ENCODE measurements at places on chromosomes 7 and 10.

DNA sequence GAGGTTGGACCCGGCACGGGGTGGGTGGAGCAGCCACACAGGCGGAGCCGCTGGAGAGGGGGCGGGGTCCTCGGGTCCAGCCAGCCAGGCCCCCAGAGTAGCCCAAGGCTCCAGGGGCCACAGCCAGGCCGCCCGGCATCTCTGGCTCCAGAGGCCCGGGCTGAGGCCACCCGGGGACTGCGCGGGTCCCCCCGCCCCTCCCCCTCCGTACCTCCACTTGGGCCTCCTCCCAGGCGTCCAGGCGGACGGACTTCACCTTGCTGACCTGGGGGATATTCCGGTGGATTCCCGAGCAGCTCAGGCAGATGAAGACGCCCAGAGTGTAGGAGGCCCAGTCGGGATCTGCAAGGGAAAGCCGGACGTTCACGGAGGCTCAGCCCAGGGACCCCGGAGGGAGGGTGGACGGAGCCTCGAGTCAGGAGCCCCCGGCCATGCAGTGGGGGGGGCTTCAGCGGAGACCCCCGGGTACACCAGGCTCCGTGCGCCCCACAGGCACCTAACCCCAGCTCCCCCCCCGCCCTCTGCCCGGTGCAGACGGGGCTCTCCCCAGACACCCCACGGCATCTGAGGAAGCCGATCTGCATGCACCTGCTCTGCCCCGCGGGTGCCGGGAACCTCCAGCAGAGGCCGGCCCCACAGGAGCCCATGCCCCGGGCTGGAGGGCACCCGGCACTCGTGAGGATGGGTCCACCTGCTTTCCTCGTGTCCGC is 19.2 kb downstream of the ADAP1 start:
- no peak for DNase-seq

DNA sequence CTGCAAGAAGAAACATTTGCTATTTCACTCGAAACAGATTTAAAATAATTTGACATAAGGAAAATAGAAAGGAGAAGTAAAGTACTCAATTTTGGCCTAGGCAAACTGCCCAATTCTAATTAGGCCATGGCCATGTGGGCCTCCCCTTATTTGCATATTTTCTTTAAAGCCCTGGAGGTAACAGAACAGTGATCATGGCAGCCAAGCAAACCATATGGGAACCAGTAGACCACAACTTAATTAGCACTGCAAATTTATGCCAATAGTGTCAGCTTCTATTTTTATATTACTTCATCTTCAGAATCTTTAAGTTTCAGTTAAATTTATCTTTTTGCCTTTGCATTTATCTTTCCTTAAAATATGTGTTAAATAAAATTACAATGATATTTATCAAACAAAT is 63.3 kb upstream of the THSD7A start:
- DNase-seq, result no peak

- no peak for DNase-seq
Measured at GRCh38 chr10:95544783-95545500, 16.2 kb downstream of the SORBS1 start.

DNA sequence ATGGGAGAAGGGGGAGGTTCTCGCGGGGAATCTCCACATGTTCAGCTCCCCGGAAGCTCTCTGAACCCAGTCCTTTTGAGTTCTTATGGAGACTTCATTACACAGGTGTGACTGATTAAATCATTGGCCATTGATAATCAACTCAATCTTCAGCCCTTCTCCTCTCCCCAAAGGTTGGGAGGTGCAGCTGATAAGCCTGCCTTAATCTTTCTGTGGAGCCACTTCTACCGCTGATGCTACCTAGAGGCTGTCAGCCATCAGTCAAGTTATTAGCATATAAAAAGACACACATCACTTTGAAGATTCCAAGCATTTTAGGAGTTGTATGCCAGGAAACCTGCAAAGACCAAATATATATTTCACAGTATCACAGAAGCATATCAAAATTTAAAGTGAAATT is 91.7 kb downstream of the MARCHF5 start:
- no peak for DNase-seq

DNA sequence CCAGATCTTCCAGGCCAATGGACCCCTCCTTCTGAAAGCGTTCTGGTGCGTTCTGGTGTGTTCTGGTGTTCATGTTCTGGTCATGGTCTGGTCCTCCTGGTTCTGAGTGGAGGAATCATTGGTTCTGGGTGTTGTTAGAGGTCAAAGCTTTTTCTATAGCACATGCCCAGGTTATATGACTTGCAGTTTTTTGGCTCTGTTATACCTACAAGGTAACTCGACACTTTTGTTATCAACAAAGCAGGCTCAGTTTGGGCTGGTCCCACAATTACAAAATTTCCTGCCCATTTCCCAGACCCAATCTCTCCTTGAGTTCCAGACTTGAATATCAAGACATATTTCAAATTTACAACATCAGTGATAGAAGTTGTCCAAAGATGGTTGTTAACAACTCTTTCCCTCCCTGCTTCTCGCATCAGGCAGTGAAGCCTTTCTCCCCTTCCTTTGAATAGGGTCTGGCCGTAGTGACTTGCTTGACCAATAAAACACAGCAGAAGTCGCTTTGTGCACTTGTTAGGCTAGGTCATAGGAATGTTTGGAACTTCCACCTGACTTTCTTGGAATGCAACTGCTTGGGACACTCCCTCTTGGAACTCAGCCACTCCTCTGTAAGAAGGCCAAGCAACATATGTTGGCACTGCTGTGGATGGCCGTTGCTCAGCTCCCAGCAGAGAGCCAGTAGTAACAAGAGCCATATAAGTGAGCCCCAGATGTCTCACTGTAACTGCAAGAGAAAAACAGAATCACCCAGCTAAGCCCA is 83.1 kb upstream of the STEAP1B start:
- no peak for DNase-seq

- DNase-seq, result no peak
Measured at GRCh38 chr7:140631021-140631420, 9.6 kb downstream of the DENND2A start.

GRCh38 chr10:27446091-27446918 is 57.8 kb upstream of the RAB18 start:
- no peak for DNase-seq

- DNase-seq, result no peak
Measured at GRCh38 chr10:61989995-61990760, 88.7 kb downstream of the ARID5B start.

GRCh38 chr10:99619090-99619800 is 994 bp downstream of the SLC25A28 start:
- no peak for DNase-seq

- DNase-seq, result no peak
Measured at GRCh38 chr7:106895246-106895864, 30.3 kb downstream of the PIK3CG start.

DNA sequence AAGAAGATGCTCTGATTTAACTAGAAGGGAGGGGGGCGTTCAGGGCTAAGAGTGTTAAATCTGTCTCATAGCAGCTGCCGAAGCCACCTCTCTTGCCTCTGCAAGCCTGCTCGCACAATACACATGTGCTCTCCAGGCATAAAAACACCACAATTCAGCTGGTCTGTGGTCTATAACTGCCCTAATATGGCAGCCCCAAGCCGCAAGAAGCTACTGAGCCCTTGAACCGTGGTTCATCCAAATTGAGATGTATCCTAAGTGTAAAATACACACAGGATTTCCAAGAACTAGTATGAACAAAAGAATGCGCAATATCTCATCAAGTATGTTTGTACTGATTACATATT is 70.8 kb upstream of the FGFR2 start:
- no peak for DNase-seq

- DNase-seq, result no peak
Measured at GRCh38 chr7:4079956-4080355, 602.1 kb upstream of the FOXK1 start.

- no peak for DNase-seq
Measured at GRCh38 chr10:45339894-45340293, 24.5 kb upstream of the OR13A1 start.

GRCh38 chr7:28573651-28574301 is 161.5 kb downstream of the CREB5 start:
- DNase-seq, result no peak

DNA sequence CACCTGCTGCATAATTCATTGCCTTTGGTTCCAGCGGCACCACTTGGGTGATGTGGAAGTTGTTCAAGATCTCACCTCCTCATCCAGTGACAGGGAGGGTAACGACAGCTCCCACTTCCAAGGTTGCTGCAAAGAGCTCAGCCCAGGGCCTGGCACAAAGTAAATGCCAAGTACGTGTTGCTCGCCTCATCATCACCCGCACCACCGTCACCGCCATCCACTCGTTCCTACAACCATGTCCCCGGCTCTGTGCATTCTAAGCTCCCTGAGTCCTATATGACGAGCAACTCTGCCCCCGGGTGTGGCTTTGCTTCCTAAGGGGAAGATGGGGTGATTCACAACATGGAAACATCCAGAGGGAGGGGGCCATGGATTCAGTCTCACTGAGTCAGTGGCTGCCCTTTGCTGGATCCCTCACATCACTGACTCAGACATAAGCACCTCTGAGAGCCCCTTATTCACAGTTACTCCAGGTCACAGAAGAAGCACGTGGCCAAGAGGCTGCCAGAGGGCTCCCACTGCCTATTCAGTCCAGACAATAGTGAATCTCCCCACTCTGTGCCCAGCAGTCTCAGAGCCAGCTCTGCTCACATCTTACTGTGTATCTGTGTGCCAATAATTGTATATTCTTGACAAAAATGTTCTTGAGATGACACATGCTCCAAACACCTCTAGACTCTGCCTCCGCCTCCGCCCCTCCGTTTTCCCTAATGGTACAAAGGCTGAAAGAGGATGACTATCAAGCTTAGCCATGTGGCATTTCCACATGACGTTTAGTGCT is 159.1 kb downstream of the GFRA1 start:
- DNase-seq, result no peak

DNA sequence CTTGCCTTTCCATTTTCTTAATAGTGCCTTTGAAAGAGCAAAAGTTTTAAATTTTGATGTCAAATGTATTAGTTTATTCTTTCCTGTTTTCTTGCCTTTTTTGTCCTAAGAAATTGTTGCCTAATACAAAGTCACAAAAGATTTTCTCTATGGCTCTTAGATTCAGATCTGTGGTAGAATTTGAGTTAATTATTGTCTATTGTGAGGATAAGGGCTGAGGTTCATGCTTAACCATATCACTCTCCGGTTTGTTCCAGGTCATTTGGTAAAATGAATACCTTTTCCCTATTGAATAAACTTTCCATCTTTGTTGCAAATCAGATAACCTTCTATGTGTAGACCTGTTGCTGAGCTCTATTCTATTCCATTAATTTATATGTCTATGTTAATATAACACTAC is 96.0 kb downstream of the NOD1 start:
- DNase-seq, result no peak

DNA sequence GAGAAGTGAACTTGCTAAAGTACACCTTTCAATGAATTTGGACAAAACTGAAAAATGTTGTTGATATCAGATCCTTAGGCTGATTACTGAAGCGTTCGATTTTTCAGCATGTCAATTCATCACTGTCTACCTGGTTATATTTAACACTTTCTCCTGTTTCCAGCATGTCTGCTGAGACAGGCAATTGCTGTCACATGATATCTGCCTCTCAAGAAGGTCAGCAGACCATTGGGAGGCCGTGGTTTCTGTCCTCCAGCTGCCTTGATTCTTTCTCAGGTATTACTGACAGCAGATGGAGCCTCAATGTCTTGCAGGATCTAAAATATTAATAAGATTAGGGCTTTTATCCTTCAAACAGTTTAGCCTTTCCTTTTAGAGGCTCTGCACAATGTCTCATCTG is 127.5 kb downstream of the SNX10 start:
- DNase-seq, result no peak

- DNase-seq, result no peak
Measured at GRCh38 chr10:88156341-88156740, 292.9 kb downstream of the PTEN start.

GRCh38 chr10:124695259-124695658 is 48.9 kb downstream of the FAM53B start:
- DNase-seq, result no peak

- no peak for DNase-seq
Measured at GRCh38 chr10:51894771-51895578, 195.6 kb upstream of the CSTF2T start.

DNA sequence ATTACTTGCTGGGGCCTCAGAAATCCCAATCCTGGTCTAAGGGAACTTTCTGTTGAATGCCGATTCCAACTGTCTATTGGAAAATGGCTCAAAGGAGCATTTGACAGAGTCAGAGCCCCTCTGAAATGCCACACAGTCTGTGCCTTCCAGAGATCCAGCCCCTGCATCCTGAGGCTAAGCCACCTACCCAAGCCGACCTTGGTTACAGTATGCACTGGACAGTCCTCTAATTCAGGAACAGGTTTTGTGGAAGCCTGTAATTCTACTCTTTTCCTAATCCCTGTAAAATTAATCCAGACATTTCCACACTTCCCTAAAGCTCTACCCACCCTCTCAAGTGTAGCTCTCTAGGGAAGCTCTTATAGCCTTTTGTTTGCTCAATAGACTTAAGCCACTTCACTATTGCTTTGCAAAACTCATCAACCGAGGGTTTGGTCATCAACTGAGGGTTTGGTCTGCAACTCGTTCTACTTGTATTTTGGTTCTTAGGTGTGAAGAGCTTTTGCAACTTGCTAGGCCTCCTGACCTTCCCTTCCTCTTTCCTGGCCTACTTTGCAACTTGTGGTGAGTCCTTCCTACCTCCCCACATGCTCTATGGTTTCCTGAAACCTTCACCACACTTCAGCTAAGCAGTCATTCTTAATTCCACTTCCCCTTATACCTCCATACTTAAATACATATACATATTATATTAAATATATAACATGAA is 364.8 kb downstream of the SFMBT2 start:
- no peak for DNase-seq

GRCh38 chr7:107811934-107812333 is 8.9 kb upstream of the SLC26A3 start:
- DNase-seq, result no peak

- DNase-seq, result no peak
Measured at GRCh38 chr10:35637462-35637861, 4.6 kb downstream of the FZD8 start.

GRCh38 chr7:148290538-148290937 is 300.0 kb upstream of the C7orf33 start:
- DNase-seq, result no peak

DNA sequence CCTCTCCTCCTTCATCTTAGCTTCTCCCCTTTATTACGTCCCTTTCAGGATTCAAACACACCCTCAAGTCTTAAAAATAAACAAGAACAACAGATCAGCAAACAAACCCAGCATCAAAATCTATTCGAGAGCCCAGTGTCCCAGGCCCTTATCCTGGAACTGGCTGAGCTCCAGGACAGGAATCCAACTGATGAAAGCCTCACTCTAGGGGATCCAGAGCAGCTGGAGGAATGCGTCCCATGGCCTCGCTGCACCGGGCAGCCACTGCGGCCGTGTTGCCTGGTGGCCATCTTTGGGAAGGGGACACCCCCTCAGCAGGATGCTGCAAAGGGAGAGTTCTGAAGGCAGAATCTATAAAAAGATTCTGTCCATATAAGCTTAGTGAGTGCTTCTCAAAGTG is 156.5 kb upstream of the BMPER start:
- DNase-seq, result no peak
